LHCN-M2 (cell line): ENCODE measurements at places on chromosomes 4 and X.

GRCh38 chr4:120948382-120948781 lies 25.9 kb upstream of the PRDM5 start:
- DNase-seq = no peak

- no peak for DNase-seq
These were observed 805 bp downstream of the GATB start for GRCh38 chr4:151760002-151760401.

- DNase-seq = no peak
These were observed 20.8 kb upstream of the TMEM184C start for GRCh38 chr4:147596377-147596776.

DNA sequence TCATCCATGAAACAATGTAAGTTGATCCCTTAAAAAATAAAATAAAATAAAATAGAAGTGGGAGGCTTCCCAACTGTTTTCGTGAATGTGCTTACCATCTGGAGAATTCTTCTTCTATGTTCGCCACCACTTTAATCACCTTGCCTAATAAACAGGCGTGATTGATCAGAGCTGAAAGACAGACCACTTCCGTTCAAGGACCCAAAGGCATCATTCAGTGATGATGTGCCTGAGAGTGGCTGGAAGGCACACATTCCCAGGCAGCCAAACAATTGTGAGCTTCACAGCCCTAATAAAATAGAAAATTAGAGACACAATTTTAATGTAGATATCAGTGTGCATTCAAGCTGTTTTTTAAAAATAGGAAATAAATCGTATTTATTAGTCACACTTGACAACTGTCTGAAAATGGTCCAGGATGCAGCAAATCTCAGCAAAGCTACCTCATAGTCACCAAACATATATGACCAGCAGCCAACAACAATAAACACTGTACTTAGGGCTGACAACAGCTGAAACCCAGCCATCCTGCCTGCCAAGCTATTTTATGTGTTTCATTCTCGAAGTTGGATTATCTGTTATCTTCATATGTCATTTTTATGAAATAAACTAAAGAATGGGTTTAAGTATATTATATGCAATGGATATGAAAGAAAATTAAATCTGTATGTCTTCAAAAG lies 163.2 kb upstream of the FAM9B start:
- peak; percentile 77 for DNase-seq

DNA sequence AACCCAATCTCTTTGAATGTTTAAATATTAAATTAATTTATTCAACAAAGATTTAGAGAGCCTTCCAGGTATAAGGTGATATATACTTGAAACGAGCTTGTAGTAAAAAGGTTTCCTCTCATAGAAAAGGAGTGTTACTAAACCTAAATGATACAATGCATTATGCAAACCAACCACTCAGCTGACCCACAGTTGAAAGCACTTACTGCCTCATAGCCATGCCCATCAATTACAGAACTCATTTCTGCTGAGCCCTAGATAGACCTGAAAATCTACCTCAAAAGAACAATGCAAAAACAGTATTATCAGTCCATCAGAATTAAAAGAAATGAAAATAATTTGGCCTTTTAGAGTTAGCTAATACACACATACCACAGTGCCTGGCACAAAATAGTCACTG lies 75.4 kb downstream of the KCNIP4 start:
- DNase-seq = no peak
